ENCODE measurements at places on chromosomes 2 and 18. TPM values are rescaled to one million over a fixed set of nuclear protein-coding genes. Genes with fewer than 3 reads are reported as not detected.
A peak's percentile ranks its signal among the peaks of the same experiment; 100 is the strongest.

RNF125 gene
- 0.36 TPM for total RNA-seq

PLCL1 gene
- not detected for total RNA-seq

ST6GAL2 gene
- not detected for total RNA-seq

- peak; percentile 52 for DNase-seq
These were observed 22.4 kb downstream of the CRYGD start for GRCh38 chr2:208101716-208102631.

SLC16A14 gene
- not detected for total RNA-seq

DNA sequence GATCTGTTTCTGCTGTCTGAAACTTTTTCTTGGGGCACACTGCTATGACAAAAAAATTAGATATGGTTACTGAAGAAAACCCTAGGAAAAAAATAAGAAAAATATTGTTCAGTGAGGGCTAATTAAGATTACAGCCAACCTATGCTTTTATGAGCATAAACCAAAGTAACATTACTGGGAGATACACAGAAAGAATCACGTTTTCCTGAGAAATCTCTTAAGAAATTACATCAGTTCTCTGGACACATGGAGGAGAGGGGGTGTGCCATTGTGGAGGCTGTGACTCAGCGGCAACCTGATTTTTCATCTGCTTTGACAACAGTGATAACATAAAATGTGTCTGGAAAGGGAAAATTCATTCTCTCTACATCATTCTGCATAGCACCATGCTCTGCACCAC lies 13.4 kb upstream of the NMI start:
- DNase-seq = peak; percentile 76

GRCh38 chr2:182047544-182047943 lies 61.9 kb downstream of the PPP1R1C start:
- no peak for DNase-seq

DNA sequence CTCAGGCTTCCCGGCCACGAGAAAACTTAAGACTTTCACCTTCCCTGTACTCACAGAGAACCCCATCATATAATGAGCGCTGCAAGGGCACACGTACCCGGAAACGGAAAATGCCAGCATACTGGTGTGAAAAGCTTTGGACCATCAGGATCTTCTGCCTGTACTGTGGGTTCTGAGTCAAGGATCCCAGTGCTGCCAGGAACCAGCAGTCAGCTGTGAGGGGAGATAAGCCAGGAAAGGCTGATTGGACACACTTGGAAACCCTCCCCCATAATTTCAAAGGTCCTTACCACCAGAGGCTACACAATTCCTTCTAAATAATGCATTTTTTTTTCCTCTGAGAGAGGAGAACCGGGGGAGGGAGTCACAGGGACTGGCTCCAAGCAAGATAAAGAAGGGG lies 31.4 kb downstream of the CAPN13 start:
- no peak for DNase-seq

GRCh38 chr18:74530584-74530862 lies 3.8 kb upstream of the CNDP1 start:
- no peak for DNase-seq

ZNF385B gene
- 0.22 TPM for total RNA-seq

GRCh38 chr2:88865801-88866371 lies 174.4 kb downstream of the RPIA start:
- DNase-seq = peak; percentile 5

DNA sequence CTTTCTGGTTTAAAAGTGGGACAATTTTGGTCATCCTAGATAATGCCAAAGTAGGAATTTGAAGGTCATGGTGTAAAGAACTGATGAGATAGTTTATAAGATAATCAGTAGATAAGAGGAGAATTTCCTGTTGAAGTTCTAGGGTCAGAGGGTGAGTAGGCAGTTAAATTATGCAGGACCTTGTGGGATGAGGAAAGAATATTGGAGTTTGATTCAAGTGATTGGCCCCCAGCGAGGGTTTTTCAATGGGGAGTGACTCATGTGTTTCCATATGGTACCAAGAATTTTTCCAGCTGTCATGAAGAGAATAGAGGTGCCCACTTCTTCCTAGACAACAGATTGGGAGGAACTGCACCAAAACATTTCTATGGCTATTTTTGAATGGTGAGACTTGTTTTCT lies 940.2 kb upstream of the ZEB2 start:
- no peak for DNase-seq

RGPD4 gene
- total RNA-seq = not detected

- no peak for DNase-seq
These were observed 73.8 kb upstream of the HAAO start for GRCh38 chr2:42865884-42866881.

SERPINB11 gene
- not detected for total RNA-seq

- DNase-seq = no peak
These were observed 270.6 kb upstream of the CHAC2 start for GRCh38 chr2:53497020-53497419.

- no peak for DNase-seq
These were observed 505.1 kb downstream of the CNTNAP5 start for GRCh38 chr2:124530203-124530602.

GRCh38 chr18:74694436-74694835 lies 96.8 kb downstream of the ZNF407 start:
- no peak for DNase-seq

- no peak for DNase-seq
These were observed 533.9 kb upstream of the CRIM1 start for GRCh38 chr2:35821675-35822074.

DNA sequence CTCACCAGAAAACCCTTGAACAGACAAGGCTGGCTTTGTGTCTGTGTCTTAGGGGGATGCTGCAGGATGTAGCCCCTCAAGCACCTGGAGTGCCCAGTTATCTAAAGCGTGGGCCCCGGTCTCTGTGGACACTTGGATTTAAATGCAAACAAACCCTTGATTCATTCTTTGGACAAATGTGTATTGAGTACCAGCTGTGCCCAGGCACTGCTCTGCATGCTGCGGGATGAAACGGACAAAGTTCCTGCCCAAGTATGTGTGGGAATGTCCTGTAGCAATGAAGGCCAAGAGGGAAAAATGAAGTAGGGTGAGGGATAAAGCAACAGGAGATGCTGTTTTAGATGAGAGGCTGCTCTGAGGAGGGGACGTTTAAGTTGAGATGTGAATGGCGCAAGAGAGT lies 53.9 kb downstream of the BOLA3 start:
- DNase-seq = no peak

- DNase-seq = no peak
These were observed 20.9 kb upstream of the DNMT3A start for GRCh38 chr2:25362434-25363145.

DNA sequence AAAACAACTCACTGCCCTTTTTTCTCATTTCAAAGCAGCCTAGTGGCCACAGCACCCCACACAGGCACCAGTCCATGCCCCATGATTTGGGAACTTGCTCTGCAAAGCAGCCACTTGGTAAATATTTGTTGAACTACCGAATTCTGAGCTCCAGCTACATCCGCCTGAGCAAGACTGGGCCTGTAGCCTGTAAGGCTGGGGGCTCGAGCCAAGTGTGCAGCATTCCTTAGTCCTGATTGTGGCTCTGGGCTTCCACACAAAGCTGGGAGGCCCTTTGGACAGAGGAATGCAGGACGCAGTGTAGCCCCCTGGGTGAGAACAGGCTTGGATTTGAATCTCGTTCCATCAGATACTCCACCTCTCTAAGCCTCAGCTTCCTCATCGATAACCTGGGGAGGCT lies 88.4 kb downstream of the ACTR2 start:
- no peak for DNase-seq
